Smooth muscle cell of the brain vasculature (primary cell): ENCODE measurements at places on chromosomes 12 and 14.

- DNase-seq: no peak
These were observed 191.9 kb downstream of the LRIG3 start for GRCh38 chr12:58728397-58728796.

GRCh38 chr14:68710776-68711175 is 82.1 kb downstream of the ZFP36L1 start:
- no peak for DNase-seq

DNA sequence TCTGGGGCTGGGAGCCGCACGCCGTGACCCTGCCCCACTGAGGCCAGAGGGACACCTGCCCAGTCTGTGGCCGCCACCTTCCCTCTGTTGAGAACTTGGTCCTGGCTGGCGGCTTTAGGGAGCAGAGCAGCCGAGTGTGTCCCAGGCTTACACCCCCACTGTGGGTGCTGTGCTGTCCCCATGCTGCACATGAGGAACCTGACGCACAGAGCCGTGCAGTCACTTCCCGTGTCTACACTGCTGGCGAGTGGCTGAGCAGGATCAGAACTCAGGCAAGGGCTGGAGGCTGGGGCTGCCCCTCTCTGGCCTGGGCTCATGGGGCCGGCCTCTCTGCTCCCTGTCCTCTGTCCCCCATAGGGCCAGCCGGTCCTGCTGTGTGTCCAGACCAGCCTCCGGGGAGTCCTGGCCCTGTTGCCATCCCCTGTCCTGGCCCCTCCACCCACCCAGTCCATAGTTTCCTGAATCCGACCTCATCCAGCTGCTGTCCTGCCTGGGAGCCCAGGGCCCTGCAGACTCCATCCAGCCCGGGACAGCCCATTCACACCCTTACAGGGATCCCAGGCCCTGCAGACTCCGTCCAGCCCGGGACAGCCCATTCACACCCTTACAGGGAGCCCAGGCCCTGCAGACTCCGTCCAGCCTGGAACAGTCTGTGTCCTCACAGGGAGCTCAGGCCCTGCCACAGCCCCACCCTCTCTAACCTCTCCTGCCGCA is 10.3 kb downstream of the FBRSL1 start:
- DNase-seq: no peak

DNA sequence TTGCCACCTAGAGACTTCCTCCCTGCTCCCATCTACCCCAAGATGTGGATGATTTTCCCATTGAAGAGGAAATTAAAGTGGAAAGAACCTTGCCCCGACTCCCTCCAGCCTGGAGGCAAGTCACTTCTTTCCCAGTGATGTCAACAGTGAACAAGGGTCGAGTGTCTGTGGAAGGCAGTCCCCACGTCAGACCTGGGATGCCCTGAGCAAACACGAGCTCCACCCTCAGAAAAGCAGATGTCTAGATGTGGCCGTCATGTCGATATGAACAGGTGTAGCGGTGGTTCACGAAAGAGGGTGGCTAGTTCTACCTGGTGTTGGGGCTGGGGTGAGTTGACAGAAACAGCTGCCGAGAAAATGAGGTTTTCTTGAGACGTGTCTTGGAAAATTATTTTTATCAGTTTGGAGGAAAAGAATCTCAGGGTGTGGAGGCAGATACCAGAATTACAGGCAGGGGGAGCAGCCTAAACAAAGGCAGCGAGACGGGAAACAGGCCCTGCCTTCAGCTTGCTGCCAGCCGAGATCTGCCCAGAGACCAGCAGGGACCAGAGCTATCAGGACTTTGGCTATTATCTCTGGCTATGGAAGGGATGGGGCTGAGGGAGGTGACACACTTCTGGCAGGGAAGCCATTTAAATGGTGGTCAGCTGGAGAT is 25.9 kb downstream of the SYNDIG1L start:
- no peak for DNase-seq

DNA sequence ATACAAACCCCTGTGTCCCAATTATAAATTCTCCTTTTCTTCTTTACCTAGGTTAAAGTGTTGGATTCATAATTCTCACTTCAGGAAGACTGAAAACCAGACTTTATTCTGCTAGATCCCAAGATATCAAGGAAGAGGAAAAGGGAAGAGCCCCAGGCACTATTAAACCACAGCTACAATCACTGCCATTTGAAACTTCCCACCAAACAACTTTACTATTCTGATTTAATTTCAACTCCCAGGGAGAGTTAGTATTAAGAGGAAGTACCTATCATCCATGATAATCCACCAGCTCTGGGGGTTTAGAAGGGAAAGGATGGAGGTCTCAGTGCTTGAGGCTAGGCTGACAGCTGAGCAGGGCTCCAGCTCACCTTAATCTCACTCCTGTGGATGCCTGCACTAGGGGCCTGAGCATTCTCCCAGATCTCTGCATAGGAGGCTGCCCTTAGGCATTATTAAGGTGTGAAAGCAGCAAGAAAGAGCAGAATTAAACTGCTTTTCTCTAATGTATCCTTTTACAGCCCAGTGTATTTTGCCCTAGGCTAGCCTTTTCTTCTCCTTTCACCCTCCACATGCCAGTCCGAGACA is 52.9 kb downstream of the MYF5 start:
- no peak for DNase-seq

DNA sequence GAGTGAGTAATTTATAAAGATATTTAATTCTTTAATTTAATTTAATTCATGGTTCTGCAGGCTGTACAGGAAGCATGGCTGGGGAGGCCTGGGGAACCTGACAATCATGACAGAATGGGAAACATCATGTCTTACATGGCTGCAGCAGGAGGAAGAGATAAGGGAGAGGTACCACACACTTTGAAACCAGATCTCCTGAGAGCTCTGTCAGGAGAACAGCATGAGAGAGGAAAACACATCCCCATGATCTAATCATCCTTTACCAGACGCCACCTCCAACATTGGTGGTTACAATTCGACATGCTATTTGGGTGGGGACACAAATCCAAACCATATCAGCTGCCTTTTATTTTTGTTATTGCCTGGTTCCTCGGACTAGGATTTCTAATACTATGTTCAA is 928.6 kb downstream of the TMEM121 start:
- no peak for DNase-seq
